ENCODE measurements at places on chromosomes 16 and 17.

- no peak for DNase-seq
Measured at GRCh38 chr17:56966338-56966737, 5.5 kb upstream of the COIL start.

GRCh38 chr17:72359811-72360210 lies 239.0 kb downstream of the SOX9 start:
- no peak for DNase-seq

DNA sequence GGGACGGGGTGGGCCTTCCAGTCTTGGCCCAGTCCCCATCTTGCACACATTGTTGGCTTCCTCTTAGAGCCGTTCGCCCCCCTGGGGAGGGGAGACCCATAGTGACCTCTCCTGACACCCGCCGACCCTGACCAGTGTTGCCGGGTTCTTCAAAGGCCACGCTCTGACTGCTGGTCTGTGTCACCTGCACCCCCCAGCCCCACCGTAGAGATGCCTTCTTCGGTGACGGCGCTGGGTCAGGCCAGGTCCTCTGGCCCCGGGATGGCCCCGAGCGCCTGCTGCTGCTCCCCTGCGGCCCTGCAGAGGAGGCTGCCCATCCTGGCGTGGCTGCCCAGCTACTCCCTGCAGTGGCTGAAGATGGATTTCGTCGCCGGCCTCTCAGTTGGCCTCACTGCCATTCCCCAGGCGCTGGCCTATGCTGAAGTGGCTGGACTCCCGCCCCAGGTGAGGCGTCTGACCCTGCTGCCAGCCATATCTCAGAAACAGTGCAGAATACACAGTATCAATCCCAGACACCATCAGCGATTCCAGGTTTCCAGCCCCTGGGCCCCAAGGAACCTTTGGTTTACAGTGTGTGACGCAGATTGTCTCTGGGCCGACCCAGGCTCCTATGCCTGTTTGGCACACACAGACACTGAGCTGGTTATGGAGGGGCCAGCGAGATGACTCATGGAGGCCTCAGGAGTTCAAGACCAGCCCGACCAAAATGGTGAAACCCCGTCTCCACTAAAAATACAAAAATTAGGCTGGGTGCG lies 1.3 kb downstream of the SLC26A11 start:
- DNase-seq, result no peak

- DNase-seq, result no peak
Measured at GRCh38 chr16:3038256-3038655, 1.5 kb upstream of the BICDL2 start.

- no peak for DNase-seq
Measured at GRCh38 chr16:84292011-84292410, 2.7 kb upstream of the WFDC1 start.

GRCh38 chr17:77178050-77178449 lies 37.3 kb downstream of the SEC14L1 start:
- DNase-seq, result no peak
